ENCODE measurements at places on chromosomes 3 and 15.

DNA sequence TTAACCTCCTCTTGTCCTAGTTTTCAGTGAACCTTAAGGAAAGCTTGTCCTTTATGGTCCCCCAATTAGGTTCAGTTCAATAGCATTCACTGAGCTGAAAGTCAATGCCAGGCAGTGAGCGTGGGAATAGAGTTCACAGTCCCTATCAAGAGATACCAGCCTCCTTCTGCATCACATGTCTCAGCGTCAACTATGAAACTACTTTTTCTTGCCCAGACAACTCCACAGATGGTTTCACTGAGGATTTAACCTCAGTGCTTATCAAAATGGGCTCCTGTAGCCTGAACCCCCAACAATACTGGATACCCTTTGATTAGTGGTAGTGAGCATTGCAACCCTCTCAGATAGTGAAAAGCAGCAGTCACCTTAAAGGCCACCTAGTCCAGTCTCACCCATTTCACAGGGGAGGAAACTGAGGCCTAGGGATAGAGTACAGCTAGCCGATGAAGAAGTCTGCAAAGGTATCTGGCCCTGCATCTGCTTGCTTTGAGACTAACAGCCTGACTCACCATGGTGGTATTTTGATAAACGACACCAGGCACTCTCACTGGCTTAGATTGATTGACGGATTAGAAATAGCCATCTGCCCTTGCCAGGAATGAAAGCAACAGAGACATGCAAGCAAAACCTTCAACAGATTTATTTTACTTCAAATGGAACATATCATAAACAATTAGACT lies 1.6 kb upstream of the UBA3 start:
- no peak for DNase-seq

DNA sequence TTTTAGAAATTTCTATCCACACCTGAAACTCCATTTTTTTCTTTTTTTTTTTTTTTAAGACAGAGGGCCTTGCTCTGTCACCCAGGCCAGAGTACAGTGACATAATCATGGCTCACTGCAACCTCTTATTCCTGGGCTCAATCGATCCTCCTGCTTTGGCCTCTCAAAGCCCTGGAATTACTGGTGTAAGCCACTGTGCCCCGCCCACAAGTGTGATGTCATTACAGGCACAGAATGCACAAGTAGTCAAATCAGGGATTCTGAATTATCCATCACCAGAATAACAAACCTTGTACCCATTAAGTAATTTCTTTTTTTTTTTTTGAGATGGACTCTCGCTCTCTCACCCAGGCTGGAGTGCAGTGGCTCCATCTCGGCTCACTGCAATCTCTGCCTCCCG lies 1.9 kb downstream of the UQCRC1 start:
- DNase-seq = no peak

DNA sequence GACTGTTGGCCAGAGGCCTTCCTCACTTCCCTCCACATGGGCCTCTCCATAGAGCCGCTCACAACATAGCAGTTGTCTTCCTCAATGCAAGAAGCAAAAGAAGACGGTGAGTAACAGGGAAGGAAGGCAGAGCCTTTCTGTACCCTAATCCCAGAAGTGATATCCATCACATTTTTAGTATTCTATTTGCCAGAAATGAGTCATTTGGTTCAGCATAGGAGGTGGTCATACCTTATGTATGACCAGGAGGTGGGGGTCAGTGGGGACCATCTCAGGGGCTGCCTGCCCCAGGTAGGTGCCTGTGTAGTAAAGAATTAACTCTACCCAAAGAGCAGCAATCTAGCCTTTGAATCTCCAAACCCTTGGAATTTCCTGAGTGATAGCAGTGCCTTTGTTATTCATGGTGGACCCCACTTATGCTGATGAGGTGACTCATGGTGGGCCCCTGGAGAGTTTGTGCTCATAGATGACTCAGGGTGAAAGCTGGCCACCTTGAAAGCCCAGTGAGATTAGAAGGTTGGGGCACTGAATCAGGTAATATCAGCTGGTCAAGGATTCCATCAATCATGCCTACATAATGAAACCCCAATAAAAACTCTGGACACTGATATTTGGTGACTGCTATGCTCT lies 323.9 kb upstream of the IGF1R start:
- DNase-seq = no peak

DNA sequence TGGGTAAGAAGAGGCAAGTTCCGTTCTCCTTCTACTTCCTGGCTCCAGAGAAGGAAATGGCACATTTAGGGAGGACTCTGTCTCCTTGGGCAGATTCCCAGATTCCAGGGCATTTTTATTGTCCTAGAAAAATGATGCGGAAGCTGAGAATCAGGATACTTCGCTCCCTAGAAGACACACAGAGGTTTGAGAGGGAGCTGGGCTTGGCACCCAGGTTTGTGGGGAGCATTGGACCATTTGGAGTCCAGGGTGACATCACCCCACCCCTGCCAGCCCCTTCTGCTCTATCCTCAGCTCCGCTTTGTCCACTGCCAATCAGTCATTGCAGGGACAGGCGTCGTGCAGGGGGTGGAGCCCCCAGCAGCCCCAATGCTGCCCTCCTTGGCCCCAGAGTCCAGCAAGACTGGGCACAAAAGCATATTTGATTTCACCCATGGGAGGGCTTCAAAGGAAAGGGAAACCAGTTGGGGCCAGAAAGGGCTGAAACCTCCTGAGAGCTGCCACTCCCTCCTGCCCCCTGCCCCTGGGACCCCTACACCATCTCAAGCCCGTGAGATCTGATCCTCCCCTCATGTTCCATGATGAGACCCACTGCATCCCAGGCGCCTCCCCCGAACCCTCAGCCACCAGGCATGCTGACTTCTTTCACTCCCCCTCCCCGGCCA lies 129.8 kb upstream of the MEF2A start:
- no peak for DNase-seq

DNA sequence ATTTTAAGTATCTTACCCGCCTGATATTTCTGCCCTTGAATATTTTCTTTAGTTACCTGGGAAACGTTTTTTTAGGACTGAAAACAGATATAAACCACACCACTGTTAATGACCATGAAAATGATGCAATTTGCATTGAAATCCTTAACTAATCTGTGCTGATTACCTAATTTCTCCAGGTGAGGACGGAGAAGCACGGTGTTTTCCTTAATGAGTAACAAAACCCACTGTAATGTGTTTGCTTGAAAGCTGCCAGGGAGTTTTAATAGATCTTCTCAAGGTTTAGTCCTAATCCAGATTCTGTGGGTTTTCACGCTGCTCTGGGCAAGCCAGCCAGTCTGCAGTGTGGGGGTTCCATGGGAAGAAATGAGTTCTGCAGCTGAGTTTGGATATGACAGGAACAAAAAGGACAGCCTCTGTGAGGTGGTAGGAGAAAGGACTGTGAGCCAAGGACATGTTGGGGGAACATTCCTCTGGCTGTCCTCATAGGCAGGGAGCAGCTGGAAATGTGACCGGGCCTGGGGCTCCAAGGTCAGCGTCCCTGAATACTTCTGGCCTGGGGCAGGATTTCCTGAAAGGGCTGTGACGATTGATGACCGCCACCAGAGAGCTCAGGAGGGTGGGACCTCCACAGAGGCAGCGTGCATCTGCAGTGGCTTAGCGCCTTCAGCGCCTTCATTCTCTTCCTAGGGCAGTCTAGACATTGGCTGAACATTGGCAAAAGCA lies 18.6 kb downstream of the THSD4 start:
- no peak for DNase-seq

DNA sequence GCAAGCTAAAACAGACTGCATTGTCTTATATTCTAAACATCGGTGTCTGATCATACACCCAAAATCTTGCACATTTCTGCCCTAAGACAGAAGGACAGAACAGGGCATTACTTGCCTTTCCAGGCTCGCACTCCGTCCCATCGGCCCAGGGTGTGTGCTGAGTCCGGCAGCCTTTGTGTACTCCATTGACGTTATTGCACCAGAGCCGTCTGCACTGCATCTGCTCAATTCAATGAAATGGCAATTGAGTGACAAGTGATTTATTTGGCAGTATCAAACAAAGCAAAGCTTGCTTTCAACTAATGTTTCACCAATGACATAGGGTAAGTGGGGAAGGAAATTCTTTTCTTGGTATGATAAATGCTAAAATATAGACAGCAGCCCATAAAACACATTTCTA lies 40.0 kb downstream of the ADAMTS9 start:
- no peak for DNase-seq

DNA sequence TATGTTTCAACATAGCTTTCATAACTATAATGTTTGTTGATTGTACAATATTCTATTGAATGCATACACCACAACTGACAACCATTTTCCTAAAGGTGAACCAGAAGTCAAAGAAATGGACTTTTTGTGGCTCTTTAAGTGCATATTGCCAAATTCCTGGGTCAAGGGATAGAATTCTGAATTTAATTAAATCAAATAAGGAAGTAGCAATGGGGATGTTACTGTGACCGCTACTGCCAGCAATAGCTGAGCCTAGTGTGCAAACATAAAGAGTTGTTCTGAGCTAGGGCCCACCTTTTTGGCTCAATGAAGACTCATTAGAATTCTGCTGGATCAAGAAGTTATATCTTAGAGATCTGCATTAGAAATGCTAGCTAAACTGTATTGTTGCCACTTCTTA lies 17.3 kb upstream of the KBTBD8 start:
- no peak for DNase-seq

GRCh38 chr3:100073049-100073713 lies 41.1 kb downstream of the FILIP1L start:
- no peak for DNase-seq

DNA sequence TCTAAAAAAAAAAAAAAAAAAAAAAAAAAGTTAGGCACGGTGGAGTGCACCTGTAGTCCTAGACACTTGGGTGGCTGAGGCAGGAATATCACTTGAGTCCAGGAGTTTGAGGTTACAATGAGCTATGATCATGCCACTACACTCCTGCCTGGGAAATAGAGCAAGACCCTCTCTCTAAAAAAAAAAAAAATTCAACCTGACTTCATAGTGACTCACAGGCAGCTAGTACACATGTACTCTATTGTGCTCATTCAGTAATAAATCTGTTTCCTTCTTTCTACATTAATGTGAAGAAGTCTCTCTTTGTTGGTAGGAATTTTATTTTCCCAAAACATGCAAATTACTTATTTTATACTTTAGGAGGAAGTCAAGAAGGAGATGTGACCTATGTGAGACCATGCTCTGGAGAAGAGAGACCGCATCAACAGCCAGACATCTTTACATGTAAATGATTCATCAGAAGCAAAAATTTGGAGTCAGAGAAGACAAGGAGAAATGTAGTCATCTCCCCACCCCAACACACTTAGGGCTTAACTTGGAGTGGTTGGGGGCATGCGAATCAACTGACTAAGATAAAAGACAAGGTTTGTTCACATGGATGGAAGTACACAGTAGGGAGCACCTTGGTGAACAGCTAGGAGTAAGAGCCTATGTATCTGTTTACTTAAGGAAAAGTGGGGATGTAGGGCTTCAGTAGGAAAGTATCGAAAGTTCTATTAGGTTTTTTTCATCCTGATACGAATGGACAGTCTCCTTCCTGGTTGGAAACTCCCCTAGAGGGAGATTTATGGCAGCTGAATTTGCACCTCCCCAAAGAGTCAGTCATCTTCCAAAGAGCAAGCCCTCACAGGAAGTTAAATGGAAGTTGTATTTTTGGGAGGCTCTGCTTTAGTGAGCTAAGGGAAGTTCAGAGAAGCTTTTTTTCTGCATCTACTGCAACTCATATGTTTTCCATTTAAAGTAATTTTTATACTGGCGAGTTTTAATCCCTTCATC lies 23.0 kb upstream of the NMD3 start:
- DNase-seq = no peak

DNA sequence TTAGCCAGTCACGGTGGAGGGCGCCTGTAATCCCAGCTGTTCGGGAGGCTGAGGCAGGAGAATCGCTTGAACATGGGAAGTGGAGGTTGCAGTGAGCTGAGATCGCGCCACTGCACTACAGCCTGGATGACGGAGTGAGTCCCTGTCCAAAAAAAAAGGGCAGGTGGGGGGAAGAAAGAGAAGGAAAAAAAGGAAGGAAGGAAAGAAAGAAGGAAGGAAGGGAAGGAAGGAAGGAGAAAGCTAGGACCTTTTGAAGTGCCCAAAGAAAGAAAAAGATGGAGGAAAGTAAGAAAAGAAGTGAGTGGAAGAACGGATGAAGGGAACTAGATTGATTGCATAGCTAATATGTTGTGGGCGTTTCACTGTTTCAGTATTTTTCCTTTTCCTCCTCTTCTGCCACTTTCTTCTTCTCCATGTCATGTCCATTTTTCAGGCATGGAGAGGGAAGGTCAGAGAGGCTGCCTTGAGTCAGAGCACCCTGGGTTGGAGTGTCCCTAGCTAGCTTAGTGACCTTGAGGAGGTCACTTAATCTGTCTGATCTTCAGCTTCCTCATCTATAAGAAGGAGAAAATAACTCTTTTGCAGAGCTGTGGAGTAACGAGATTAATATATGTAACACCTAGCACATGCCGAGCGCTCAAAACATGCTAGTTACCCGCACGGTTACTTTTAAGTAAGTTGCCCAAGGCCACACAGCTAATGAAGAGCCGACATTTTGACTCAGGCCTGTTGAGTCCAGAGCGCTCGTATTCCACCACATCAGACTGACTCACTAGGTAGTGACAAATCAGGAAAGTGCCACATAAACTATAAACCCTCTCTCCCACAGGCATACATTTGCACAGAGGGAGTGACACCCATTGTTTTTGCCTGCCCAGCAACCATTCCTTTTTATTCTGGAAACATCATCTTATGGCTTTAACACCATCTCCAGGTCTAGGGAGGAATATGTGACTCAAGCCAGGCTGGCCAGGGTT lies 42.2 kb downstream of the BHLHE40 start:
- DNase-seq = no peak

DNA sequence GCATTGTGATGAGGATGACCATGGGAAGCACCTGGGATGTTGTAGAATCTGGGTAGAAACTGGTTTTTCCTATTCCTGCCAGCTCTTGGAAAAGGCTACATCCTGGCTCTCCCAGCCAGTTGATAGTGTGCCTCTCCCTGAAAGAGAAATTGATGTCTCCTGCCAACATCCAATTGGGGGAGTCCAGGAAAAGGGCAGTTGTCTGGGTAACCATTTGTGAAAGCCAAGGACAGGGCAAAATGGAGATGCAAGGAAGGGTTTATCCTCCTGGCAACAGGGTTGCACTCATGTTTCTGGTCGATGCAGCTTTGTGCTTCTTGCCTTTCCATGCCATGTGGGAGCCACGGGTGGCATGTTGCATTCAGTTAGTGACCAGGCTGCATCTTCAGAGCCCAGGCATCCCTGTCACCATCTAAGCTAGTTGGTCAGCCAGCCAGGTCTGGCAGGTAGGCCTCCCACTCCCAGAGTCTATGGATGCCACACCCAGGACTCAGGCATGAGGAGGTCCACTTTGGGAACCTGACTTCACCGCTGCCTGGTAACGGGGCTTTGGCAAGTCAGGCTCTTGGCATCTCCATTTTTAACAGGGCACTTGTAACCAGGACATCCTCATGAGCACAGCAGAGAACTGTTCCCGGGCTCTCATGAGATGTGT lies 153.5 kb downstream of the DNAJB8 start:
- no peak for DNase-seq

GRCh38 chr3:168467115-168467714 lies 371.5 kb upstream of the GOLIM4 start:
- no peak for DNase-seq

DNA sequence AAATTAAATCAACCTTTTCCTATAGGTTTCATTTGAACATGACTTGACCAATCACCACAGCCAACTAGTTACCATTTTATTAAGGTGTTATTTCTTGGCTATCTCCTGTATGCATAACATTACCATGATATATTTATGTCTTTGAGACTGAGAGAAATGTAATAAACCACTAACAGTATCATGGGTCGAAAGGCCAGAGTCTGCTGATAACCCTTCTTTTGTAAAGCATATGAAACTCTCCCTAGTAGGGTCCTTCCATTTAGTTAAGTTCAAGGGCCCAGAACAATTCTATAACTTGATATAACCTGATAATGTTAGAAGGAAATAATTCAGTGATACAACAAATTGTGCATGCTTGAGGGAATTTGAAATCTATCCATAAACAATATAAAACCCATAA lies 14.3 kb upstream of the DPH6 start:
- DNase-seq = no peak
